ENCODE measurements at places on chromosomes 3 and 15.

DNA sequence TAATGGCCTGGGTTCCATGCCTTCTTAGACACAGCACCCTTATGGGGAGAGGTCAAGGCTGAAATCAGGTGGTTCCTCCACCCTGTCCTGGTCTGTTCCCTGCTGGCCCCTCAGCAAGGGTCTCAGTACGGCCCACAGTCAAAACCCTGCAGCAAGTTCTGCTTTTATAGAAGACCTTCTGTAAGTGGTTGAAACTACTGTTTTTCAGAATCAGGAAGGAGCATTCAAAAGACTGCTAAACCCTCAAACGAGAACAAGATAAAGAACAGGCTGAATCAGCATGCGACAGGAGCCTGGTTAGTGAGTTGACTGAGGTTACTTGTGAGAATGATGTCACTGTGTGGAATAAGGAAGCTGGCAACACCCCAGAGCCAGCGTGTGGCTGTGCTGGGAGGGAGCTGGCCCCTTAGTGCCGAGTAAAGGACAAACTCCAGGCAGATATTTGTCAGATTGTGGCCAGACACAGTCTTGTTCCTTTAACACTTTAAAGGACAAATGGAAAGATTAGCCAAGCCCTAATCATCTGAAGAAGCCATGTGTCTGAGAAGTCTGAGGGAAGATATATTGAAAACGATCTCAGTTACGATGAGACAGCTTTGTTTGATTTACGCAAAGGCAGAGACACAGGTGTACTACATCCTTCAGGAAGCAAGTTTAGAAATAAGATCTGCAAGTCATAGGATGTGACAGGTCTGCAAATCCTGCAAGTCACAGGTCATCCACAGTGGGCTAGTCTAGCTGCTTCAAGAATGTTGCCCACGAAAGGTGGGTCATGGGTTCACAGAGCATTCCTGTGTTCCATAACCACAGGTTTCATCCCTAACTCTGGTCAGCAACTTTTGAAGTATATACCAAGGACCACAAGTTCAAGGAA lies 54.0 kb downstream of the B3GNT5 start:
- peak; percentile 71 for DNase-seq

DNA sequence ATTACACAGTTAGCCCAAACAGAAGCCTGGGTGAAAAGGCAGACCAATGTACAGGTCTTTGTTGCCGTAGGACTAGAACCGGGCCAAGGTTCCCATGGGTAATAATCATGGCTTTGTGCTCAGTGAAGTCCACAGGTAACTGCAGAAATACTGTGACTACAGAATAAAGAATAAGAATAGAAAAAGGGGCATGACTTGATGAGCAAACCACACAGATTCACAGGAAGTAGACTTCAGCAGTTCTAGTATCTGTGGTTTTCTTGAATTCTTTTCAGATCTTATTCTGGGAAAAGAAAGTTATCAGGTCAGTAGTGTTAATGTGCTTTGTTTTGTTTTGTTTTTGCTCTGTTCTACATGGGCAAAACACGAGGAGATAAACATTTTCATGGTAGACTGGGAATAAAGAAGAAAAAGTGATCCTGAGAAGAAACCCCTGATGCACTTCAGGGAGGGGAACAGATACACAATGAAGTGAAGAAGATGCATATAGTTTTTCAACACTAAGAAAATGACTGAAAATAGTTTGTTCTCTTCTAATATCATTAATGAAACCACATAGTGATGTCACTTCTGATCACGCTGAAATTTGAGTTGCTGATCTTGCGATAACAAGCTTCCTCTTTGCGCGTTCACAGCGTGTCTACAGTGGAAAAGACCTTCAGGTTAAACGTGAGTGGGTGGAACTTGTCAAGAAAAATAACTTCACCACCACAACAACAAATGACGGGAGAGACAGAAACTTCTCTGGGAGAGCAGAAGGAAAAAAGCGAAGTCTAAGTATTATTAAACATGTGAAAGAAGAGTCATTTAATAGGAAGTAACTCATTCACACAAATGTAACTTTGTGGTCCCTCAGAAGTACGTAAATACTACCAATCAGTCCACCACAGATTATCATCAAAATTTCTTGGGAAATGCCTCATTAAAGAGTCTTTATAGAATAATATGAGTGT lies 315.8 kb upstream of the SATB1 start:
- no peak for DNase-seq

DNA sequence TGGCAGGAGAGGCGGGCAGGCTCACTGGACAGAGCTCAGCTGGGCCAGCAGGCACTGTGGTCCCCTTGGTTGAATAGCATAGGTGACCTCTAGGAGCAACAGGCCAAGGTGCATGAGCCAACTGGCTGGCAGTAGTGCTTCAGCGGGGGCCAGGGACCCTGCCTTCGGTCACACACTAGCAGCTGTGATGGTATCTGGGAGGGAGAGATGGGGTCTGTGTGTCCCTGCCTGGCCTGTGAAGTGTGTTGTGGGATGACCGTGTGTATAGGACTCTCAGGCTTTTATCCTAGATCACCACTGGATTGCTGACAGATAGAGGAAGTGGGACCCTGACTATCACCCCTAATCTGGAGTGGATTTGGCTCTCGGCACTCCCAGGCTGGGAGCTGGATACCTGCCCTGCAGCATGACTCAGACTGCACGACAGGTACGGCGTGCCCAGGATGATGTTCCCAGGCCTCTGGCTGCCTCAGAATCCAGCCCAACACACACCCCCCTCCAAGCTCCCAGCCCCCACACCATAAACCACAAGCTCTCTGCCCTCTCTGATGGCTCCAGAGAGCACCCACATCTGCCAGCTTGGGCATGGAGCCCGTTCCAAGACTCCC lies 7.8 kb downstream of the RPS17 start:
- no peak for DNase-seq

- DNase-seq = peak; percentile 88
These were observed 112.8 kb downstream of the LPP start for GRCh38 chr3:188266562-188267274.

GRCh38 chr3:111979434-111980038 lies 710 bp downstream of the ABHD10 start:
- DNase-seq = peak; percentile 5

GRCh38 chr15:80216141-80216540 lies 35.9 kb downstream of the CTXND1 start:
- DNase-seq = no peak

GRCh38 chr15:80228959-80229610 lies 22.9 kb downstream of the CTXND1 start:
- peak; percentile 30 for DNase-seq

GRCh38 chr3:107858876-107859275 lies 232.0 kb downstream of the CD47 start:
- no peak for DNase-seq

GRCh38 chr15:98745650-98746374 lies 97.5 kb downstream of the IGF1R start:
- DNase-seq = no peak

GRCh38 chr3:121793078-121793477 lies 41.8 kb downstream of the IQCB1 start:
- no peak for DNase-seq

- peak; percentile 39 for DNase-seq
These were observed 9.3 kb downstream of the COLQ start for GRCh38 chr3:15512166-15512565.

DNA sequence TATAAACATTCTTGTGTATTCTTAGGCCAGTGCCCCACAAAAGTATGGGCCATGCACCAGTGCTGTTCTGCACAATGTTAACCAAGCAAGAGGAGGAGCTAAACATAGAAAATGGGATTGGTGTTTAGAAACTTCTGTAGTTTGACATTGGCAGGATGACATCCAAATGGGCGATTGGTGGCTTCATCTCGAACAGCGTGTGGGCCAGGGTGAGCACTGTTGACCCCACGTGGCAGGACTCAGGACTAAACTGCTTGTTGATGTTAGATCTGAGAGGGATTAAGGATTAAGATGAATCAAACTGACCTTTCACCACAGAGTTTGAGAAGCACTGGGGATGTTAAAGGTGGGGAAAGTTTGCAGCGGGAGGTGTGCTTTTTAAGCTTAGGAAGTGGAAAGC lies 31.9 kb downstream of the ZNF710 start:
- DNase-seq = no peak

GRCh38 chr3:126158912-126159454 lies 21.4 kb downstream of the ALDH1L1 start:
- DNase-seq = no peak

- DNase-seq = no peak
These were observed 696.3 kb downstream of the NR2F2 start for GRCh38 chr15:97026781-97027180.

DNA sequence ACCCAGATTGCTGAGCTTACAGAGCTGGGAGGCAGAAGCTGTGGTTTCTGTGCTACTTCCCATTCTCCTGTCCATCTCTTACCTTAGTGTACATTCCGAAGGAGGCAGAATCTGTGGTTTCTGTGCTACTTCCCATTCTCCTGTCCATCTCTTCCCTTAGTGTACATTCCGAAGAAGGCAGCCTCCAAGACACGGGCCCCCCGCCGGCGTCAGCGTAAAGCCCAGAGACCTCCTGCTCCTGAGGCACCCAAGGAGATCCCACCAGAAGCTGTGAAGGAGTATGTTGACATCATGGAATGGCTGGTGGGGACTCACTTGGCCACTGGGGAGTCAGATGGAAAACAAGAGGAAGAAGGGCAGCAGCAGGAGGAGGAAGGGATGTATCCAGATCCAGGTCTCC lies 11.2 kb downstream of the NUTM1 start:
- no peak for DNase-seq

DNA sequence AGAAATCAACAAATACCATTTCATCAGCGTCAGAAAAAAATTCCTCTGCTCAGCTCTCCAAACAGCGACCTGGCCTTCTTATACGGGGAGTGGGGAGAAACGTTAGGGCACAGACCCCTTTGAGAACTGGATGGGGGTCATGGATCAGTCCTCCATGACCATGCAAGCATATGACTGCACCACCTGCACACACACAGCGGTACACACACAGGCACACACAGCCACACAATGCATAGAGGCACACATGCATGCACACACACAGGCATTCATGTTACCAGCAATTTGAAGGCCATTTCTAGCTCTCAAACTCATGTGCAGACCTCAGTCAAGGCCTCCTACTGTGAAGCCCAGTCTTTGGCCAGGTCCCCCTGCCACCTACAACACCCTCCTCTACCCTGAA lies 50.2 kb downstream of the SLC41A3 start:
- DNase-seq = no peak

DNA sequence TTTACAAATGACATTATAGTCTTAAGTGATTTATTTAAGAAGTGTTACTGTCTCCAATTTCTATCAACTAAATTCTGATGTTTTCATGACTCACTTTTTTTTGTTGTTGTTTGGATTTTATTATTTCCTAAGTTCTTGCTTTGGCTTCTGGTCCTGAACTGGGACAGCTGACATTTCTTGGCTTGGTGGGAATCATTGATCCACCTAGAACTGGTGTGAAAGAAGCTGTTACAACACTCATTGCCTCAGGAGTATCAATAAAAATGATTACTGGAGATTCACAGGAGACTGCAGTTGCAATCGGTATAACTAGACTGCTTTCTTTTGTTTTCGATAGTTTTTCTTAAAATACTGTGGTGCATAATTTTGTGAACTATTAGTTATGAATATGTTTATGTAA lies 47.5 kb downstream of the ASTE1 start:
- peak; percentile 25 for DNase-seq

- no peak for DNase-seq
These were observed 59.9 kb downstream of the ARHGEF26 start for GRCh38 chr3:154180836-154181691.

DNA sequence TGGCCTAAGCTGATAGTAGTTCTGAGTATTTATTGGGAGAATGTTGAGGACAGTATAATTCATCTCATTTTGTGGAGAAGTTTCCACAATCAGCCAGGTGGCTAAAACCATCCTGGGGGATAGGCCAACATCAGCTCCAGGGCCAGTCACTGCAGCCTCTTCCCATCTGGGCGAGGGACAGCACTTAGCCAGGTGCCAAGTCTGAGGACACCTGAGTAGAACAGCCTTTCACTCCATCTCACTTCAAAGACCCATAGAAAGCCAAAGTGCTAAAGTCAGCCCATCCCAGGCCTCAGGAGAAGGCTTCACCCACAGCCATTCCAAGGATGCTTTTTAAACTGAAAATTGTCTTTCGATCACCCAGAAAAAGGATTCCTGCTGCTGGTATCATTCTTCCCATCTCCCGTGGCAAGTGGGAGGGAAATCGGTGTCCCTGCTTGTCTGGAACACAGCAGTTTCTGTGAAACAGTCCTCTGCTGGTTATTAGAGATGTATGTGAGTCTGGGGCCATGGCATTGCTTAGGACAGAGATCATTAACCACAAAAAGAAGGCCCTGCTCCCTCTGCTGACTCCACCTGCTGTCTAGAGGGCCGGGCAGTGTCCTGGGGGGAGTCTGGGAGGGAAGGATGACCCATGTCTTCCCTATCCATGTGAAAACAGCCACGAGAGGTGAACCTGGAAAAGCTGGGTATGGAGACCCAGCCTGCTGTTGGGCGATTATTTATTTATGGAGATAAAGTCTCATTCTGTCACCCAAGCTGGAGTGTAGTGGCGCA lies 9.6 kb downstream of the CALML4 start:
- no peak for DNase-seq

DNA sequence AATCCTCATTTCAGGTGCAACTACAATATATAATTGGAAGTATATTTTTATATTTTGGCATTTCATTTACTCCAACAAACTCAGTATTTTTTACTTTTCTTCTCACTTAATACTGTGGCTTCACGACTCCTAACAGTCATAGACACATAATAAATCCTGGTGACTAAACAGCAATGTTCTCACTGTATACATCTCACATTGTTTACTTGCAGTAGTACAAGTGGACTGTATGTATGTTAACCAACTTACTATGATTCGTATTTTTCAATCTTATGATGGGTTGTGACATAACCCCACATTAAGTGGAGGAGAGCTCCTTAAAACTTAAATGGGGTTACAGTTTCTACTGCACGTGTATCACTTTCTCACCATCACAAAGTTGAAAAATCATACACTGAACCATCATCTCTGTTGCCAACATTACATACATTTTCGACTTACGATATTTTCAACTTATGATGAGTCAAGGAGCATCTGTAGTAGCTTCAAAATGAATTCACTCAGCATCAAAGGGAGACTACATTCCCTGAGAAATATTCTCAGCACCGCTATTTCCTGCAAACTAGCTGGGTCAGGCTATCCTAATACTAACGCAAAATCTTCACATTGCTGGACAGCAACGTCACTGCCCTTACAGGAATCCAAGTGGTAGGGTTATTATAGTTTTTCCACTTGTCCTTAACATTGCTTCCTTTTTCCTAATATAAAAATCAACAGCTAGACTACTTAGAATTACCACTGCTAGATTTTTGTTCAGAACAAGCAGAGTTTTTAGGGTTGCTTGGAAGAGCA lies 7.3 kb downstream of the ADAM10 start:
- DNase-seq = peak; percentile 50

- DNase-seq = no peak
These were observed 58.9 kb downstream of the TMEM41A start for GRCh38 chr3:185439745-185440466.

DNA sequence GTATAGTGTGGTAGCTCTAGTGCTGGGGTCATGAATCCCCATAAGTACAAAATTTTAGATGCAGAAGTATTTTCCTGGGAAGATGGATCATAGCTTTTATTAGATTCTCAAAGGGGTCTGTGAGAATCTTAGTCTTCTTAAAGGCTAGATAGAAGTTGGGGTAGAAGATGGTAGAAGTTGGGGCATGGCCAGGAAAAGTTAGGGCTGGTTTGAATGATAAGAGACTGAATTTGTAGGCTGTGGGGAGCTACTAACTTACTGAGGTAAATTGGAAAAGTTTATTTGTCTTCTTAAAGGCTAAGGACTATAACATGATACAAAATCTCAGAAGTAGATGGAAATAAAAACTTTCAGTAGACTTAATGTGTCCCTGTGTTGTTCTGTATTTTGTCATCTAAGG lies 1.6 kb upstream of the UBE2Q2 start:
- no peak for DNase-seq
